ENCODE measurements at places on chromosomes 3 and 15.

DNA sequence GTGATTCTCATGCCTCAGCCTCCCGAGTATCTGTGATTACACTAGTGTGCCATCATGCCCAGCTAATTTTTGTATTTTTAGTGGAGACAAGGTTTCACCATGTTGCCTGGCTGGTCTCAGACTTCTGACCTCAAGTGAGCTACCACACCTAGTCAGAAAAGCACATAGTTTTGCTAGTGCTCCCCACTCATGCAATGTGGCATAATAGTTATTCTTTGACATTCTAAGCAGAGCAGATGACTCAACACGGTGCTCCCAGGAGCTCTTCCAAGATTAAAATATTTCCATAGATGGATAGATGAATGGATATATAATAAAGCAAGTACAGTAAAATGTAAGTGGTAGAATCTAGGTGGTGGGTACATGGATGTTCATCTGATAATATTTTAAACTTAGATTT lies 53.1 kb upstream of the GK5 start:
- no peak for DNase-seq

- no peak for DNase-seq
These were observed 1.3 kb downstream of the GOLGA8A start for GRCh38 chr15:34436126-34436955.

GRCh38 chr3:179842061-179842460 lies 189.2 kb downstream of the USP13 start:
- no peak for DNase-seq

DNA sequence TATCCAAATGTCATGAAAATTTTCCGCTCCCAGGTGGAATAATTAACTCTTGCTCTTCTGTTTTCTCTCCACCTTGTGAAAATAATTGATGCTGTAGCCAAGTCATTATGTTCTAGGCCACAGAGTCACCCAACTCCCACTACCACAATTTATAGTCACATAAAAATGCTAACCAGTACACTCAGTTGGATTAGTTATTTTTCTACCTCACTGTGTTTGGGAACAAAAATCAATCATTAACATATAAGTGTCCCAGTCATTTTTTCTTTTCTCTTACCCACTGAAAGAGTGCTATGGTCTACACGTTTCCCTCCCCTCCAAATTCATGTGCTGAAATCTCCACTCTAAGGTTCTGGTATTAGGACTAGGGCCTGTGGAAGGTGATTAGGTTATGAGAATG lies 255.6 kb upstream of the LMCD1 start:
- DNase-seq, result no peak

GRCh38 chr3:100978011-100978659 lies 15.1 kb downstream of the ABI3BP start:
- no peak for DNase-seq

DNA sequence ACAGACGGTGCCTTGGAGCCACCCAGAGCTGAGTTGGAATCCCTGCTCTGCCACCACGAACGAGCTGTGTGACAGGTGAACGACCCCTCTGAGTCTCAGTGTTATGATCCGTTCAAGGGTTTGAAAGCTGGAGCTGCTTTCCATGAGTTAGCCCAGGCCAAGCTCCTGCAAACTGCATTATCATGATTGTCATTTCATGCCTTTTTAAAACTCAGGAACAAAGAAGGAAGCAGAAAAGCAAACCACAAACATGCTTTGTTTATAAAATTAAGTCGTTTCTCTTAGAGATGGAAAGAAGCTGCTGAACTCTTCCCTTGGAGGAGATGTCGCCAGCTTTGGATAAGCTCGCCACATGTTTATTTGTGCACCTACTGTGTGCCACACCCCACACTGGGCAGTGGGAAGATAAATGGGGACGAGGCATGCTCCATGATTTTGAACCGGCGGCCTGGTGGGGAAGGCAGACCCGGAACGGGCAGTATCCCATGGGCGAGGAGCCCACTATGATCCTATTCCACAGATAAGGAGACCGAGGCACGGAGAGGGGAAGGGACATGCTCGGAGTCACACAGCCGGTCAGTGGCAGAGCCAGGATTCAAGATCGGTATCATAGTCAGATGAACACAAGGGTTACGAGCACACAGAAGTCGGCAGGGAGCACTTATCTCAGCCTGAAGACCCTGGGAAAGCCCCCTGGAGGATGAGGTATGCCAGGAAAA lies 15.9 kb downstream of the HRH1 start:
- no peak for DNase-seq

DNA sequence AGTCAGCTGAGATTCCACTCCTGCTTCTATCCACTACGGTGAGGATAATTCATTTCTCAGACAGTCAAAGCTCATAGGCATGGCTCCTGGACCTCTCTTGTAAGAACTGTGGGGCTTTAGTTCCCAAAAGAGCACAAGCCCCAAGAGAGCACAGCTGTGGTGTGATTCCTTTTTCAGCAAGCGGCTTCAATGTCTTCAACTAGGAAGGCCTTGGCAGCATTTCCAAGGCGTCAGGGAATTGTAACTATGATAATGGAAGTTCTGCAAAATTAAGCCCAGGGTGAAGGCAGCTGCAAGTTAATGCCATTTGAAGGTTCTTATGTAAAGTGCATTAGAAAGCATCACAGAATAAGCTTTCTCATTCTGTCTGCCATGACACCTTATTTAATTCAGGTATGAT lies 657.1 kb downstream of the GRM7 start:
- no peak for DNase-seq

- no peak for DNase-seq
These were observed 492.4 kb downstream of the FHIT start for GRCh38 chr3:60758831-60759230.

GRCh38 chr15:68057034-68057433 lies 2.9 kb downstream of the PIAS1 start:
- DNase-seq, result no peak

- DNase-seq, result no peak
These were observed 51.9 kb downstream of the SLC41A3 start for GRCh38 chr3:126031981-126032471.

- DNase-seq, result no peak
These were observed 304.0 kb downstream of the CACNA2D3 start for GRCh38 chr3:54426381-54426780.

GRCh38 chr15:98923171-98923570 lies 84.4 kb downstream of the PGPEP1L start:
- no peak for DNase-seq

DNA sequence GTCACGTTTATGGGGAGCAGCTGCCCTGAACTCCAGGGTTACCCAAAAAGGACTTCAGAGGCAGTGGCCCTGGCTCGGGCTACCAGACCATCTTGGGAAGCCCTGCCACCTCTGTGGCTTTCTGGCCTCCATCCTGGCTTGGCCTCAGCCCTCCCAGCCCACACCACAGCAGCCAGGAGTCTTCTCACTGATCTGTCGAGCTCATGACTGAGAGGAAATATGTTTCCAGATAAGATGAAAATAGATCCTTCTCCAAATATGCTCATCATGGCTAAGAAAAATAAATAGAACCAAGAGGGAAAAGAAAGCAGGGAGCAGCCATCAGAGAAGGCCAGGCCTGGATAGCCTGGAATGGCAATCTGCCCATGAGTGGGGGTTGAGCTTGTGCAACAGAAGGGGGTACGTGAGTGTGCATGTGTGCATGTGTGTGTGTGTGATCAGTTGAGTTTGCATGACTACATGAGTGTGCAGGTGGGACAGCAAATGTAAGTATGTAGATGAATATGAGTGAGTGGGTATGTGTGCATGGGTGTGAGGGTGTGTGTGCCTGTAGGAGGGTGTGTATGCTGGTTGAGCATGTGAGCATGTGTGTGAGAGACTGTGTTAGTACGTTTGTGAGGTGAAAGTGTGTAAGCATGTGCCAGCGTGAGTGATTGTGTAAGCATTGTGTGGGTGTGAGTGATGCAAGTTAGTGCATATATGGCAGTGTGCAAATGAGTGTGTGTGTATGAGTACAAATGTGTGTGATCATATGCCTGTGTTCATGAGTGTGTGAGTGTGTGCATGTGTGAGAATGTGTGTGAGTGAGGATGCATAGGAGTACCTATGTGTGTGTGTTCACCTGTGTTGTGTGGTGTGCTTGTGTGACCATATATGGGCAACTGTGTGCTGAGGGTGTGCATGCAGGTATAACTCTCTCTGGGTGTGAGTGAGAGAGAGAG lies 9.9 kb upstream of the RFT1 start:
- DNase-seq, result no peak

DNA sequence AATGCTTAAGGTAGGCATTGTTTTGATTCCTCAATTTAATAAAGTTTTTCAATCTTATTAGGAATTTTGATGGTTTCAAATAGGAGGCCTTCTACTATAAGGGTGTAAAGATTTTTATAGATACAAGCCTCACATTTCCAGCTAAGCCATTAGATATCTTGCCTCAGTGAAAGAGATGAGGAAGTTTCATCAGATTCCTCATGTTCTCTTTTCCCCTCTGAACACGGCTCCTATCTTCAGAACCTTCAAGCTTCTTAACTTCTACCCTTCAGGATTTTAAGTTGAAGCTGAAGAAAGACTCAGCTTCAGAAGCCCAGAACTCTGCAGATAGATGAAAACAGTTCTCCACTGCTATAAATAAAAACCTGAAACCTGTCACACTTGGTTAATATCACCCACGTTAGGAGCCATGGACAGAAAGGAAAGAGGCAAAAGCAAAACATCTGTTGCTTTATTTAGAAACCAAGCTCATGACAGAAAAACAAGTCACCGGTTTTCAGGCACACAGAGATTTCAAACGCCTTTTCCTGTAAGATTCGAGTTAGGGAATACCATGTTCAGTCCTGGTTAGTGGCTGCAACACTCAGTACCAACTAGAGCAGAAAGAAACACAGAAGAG lies 82.2 kb upstream of the GOLGA8B start:
- no peak for DNase-seq

DNA sequence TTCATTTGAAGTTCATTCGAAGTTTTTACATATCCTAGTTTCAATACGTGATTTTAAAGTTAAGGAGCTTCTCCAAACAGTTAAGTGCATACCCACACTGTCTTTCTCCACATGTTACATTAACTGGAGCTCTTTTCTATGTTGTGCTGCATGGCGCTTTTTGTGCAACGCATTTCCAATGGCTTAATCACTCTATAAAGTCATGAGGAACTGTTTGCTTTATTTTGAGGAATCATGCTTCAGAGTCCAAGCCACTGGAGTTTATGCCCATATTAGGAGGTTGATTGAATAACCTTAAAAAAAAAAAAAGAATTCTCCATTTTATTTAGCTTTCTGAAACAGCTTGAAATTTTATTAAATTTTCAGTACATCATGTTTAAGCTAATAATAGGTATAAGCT lies 109.4 kb upstream of the MBNL1 start:
- no peak for DNase-seq

GRCh38 chr3:76266511-76266910 lies 481.2 kb upstream of the ZNF717 start:
- no peak for DNase-seq

DNA sequence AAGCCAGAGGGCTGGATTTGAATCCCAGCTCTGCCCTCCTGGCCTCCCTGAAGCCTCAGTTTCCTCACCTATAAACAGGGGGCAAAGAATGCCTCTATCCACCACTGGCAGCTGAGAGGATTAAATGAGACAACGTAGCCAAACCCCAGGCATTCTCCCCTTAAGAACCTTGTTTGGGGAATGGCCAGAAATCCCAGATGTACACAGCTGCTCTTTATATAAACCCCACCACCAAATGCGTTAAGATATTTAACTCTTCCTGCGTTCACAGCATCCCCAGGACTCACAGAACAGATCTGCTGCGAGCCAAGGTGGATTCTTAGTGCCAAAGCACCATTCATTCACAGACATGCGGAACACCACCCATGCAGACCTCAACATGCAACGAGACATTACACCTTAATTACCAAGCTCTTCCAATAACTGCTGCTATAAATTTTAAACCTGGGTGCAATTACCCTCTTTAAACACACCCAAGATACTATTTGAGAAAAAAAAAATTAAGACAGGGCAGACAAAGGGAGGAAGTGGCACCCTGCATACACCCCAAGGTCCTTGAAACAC lies 5.2 kb downstream of the TLE3 start:
- DNase-seq, result no peak

- no peak for DNase-seq
These were observed 616.1 kb upstream of the ALCAM start for GRCh38 chr3:104750581-104750980.

- DNase-seq, result no peak
These were observed 34.0 kb downstream of the ZDHHC23 start for GRCh38 chr3:113981803-113982202.

DNA sequence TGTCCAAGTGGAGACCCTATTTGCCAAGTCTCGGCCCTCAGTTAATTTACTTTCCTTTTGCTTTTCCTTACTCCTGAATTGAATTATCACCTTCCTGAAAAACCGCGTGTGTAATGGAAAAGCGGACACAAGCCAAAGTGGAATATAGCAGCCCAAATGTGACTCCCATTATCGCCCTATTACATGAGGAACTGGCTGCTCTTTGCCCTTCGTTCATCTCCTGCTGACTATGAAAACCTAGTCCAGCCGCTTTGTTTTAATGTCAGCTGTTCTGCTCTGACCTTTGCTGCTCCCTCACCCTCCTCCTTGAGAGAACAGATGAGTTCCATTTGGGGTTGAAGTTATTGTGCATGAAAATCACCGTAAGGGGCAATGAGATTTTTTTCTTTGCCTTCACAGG lies 632.7 kb upstream of the SUCLG2 start:
- DNase-seq, result no peak

GRCh38 chr15:98813951-98814350 lies 165.6 kb downstream of the IGF1R start:
- DNase-seq, result no peak

DNA sequence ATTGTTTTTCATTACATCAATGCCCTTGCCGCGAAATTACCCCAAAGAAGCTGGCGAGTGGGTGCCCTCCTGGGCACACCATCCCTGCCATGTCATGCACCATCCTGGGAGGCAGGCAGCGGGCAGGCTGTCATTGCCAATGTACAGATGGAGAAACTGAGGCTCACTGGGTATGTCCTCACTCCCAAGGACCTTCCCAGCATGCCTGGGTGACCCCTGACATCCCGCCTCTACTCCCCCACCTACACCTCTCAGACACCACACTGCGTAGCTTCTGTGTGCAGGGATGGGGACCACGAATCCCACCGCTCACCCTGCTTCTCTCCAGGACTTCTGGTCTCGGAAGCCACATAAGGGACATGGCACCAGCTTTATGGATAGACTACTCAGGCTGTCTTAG lies 41.0 kb upstream of the SLC41A3 start:
- DNase-seq, result no peak

- no peak for DNase-seq
These were observed 308.2 kb downstream of the CTNNB1 start for GRCh38 chr3:41507336-41508062.

GRCh38 chr15:101054991-101055390 lies 135.8 kb downstream of the LRRK1 start:
- no peak for DNase-seq

All from stimulated activated naive CD4-positive, alpha-beta T cell (primary cell).